ENCODE measurements at places on chromosomes 11 and 22.

- H3K27me3 ChIP-seq = peaks cover 13% of the 10 kb centered on the region
- no peaks in the 10 kb centered on the region for H3K36me3 ChIP-seq
- H3K4me1 ChIP-seq = no peaks in the 10 kb centered on the region
- no peak overlapping the region for H3K4me3 ChIP-seq
- no peak for DNase-seq
Observed at GRCh38 chr11:34344768-34345539, 12.9 kb downstream of the ABTB2 start.

DNA sequence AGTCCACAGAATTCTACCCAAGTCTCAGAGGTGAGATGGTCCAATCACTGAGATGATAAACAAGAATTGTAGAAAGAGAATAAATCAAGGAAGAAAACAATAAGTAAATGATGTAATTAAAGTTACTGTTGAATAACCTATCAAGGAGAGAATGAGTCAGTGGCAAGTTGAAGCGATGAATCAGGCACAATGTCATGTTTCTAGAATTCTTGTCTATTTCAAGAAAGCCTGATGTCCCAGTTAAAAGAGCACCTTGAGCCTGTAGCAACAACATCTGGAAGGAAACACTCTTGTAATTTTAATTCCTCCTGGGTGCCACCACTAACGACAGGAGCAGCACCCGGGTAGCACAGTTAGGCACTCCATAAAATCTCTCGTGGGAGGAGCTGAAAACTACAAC, 67.9 kb upstream of the SLC35C1 start:
- no peaks in the 10 kb centered on the region for H3K36me3 ChIP-seq
- no peak overlapping the region for H3K27ac ChIP-seq
- H3K4me1 ChIP-seq = no peaks in the 10 kb centered on the region
- no peak overlapping the region for H3K4me3 ChIP-seq

DNA sequence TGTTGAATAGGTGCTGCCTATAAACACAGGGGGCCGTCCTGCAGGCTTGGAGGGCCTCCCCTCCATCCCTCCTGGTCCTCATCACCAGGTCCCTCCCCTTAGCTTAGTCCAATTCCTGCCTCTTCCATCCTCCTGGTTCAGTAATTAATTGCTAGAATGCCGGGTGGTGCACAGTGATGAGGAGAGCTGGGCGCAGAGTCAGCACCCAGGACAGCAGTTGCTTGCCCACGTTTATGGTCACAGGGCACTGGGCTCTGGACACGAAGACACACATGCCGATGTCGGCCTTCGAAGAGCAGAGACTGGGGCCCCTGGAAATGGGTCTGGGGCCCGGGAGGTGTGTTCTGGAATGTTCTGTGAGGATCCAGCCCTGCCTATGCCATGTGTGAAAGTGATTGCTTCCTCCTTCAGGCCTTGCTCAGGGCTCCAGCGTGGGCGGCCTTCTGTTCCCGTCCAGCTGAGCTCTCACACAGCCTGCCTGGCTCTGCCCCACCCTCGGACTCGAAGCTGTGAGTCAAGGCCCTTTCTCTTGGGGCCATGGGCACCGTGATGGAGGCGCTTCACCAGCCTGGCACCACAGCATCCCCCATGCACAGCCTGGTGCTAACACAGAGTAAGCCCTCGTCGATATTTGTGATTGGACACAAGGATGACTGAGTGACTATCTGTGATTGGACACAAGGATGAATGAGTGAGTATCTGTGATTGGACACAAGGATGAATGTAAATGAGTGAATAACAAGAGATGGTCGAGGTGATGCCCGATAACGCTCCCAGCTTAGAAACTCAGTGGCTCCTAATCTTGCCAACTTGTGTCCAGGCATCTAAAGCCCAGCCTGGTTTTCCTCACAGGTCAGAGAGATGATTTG, 884.7 kb downstream of the BRD1 start:
- no peaks in the 10 kb centered on the region for H3K4me1 ChIP-seq
- H3K27me3 ChIP-seq = no peaks in the 10 kb centered on the region
- no peak for DNase-seq
- no peak overlapping the region for H3K27ac ChIP-seq

DNA sequence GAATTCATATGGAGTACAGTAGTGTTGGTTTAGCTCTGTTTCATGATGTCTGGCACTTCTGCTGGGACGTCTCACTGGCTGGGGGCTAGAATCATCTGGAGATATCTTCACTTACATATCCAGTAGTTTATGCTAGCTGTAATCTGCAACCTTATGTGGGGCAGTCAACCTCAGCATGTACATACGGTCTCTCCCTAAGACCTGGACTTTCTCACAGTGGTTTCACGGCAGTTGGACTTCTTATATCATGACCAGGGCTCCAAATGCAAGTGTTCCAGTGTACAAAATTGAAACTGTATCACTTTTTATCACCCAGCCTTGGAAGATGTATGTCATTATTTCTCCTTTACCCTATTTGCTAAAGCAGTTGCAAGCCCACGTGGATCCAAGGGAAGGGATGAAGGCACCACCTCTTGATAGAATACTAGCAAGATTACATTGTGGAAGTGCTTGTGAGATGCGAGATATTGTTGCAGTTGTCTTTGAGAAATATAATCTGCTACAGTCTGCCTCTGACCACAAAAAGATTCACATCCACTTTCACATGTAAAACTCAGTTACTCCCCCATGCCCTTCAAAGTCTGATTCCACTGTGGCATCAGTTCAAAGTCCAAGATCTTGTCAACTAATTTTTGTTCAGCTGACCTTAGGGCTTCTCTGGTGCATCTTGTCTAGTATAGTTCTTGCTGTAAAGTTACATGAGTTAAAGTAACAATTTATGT, 316.6 kb upstream of the NCAM1 start:
- H3K27me3 ChIP-seq = no peaks in the 10 kb centered on the region
- no peak overlapping the region for H3K4me3 ChIP-seq
- no peak overlapping the region for H3K27ac ChIP-seq
- no peak for DNase-seq
- no peaks in the 10 kb centered on the region for H3K36me3 ChIP-seq

DNA sequence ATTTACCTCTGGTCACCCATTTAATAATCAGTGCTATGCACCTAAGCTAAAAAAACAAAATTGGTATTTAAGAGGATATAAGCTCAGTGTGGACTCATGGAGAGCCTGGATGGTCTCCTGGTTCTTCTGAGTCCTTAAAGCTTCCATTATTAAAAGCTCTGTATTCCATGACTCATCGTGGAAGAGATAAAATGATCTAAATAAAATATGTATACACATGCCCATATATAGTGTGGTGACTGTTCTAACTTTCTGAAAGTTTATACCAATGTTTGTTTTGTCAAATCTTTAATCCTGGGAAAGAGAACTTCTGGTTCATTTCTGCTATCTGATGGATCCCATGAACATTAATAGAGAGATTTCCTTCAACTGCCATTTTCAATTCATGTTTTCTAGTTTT, 375.9 kb downstream of the GUCY1A2 start:
- no peak overlapping the region for H3K4me3 ChIP-seq
- no peaks in the 10 kb centered on the region for H3K36me3 ChIP-seq
- no peaks in the 10 kb centered on the region for H3K27me3 ChIP-seq
- no peaks in the 10 kb centered on the region for H3K4me1 ChIP-seq
- DNase-seq = no peak

All from activated naive CD4-positive, alpha-beta T cell treated with anti-CD3 and anti-CD28 coated beads, Interleukin-2, amount 10 ng/mL, durations not matched to agents 7 days and 5 days (primary cell).